ENCODE measurements at places on chromosomes 6 and 20.

- no peak for DNase-seq
Observed at GRCh38 chr6:155272353-155273232, 8.8 kb downstream of the CLDN20 start.

- no peak for DNase-seq
Observed at GRCh38 chr6:141700819-141701218, 431.9 kb upstream of the GJE1 start.

DNA sequence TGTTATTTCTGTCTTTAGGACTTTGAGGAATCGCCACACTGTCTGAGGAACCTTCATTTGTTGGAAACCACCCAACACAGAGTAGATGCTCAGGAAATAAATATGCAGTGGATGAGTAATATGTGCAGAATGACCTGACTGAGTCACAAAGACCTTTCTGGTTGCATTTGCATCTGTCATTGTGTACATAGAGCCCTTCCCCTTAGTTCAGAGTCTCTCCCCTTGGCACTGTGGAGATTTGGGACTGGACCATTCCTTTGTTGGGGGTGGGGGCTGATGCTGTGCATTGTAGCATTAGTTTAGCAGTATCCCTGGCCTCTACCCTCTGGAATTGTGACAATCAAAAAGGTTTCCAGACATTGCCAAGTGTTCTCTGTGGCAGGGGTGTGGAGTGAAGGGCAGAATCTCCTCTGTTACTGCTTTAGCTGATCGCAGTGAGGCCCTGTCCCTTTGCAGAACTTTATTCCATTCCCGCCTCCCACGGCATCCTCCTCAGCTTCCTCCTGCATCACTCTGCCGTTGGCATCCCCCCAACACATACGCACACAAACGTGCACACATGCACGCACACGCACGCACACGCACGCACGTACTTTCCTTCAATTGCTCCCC, 64.5 kb downstream of the EYA2 start:
- no peak for DNase-seq

GRCh38 chr6:160300076-160300695, 41.6 kb upstream of the SLC22A2 start:
- DNase-seq = no peak

DNA sequence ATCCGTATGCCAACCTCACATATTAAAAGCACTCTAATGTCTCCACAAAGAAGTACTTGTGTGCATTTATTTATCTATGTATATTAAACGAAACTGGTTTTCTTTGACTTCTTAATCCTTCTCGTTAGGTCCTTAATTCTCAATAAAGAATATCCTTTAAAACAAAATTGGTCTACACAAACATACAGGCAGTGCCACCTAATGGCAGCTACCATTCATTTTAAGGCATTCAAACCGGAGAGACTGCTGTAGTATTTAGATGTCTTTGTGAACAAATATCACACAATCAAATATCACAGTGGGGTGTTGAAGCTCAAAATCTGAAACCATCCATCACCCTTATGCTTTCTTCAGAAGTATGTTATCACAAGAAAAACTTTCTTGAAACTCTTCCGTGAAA, 96.6 kb upstream of the IRAK1BP1 start:
- DNase-seq = no peak

- DNase-seq = no peak
Observed at GRCh38 chr6:132866762-132867449, 52.5 kb downstream of the RPS12 start.

DNA sequence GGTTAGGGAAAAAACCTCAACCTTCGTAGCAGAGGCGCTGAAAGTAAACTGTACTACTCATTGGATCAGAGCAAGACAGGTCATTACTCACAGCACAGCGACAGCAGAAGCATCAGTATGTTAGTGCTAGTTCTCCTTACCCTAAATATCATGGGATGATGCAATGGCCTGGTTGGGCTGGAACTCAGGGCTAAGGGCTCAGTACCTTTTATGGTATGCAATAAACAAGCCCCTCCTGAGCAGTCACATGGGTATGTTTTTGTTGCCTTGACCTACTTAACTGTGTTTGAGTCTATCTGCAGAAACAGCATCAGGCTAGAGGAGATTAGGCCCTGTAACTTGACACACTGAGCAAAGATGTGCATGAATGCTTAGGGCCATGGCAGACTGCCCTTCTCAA, 369.4 kb upstream of the IMPG1 start:
- no peak for DNase-seq

DNA sequence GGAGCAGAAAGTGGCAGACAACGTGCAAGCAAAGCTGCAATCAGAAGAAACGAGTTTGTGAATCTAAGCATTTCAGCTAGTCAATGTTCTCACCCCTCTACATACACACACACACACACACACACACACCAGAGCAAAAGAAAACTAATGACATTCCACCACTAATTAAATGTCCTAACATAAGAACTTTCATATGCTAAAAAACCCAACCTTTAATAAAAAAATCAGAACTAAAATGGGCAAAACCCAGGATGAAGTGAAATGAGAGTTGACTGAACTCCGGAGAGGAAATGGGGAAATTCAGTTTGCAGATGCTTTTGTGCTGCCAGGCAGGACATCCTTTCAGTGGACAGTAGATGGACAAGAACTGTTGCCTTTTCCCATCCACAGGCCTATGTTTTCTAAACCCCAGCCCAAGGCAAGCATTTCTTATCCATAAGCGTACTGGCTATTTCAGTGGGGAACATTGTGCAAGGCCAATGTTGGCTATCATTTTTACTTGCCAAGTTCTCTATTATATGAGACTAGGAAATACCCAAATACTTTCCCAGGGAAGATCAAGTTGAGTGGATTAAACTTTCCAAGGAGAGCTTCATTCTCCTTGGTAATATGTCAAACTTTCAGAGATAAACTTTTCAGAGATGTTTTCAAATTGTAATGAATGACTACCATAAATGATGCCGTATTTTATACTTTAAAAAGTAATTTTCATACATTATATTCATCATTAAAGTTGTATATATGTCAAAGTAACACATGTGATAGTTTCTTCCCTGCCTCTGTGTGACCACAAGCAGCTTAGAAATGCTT, 27.3 kb downstream of the RIN2 start:
- no peak for DNase-seq

DNA sequence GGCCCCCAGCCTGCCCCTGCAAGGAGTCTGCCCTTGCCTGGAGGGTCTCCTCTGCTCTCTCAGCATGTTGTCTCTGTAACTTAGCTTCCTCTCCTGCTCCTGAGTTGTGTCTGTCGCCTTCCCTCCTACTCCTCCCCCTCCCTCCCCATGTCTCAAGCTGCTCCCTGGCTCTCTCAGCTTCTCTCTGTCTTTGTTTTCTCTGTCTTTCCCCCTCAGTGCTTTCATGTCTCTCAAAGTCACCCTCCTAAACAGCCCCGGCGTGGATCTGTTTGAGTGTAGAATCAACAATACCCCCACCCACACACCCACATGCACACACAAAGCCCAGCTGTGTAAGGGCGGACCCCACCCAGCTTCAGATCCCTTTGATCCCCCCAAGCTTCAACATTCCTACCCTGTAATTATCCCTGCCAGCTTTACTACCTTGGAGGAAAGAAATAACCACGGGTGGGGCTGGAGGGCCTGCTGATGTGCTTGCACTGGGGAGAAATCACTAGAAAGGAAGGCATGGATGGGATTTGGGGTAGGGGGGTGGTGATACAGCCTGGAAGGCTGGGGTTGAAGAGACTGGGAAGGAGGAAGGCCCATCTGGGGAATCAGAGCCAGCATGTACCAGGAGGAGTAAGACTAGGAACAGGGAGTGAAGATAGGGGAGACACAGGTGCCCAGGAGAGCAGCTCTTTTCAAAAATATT, 1.0 kb upstream of the LY6G6D start:
- DNase-seq = no peak

- DNase-seq = no peak
Observed at GRCh38 chr6:116969211-116969863, 92.3 kb downstream of the RFX6 start.

GRCh38 chr20:32391003-32391402, 32.9 kb downstream of the ASXL1 start:
- no peak for DNase-seq

- DNase-seq = peak; percentile 27
Observed at GRCh38 chr6:34189806-34190503, 44.1 kb upstream of the GRM4 start.

- DNase-seq = no peak
Observed at GRCh38 chr20:20877079-20877478, 164.6 kb upstream of the RALGAPA2 start.

- DNase-seq = no peak
Observed at GRCh38 chr20:11329271-11329670, 588.4 kb upstream of the BTBD3 start.

DNA sequence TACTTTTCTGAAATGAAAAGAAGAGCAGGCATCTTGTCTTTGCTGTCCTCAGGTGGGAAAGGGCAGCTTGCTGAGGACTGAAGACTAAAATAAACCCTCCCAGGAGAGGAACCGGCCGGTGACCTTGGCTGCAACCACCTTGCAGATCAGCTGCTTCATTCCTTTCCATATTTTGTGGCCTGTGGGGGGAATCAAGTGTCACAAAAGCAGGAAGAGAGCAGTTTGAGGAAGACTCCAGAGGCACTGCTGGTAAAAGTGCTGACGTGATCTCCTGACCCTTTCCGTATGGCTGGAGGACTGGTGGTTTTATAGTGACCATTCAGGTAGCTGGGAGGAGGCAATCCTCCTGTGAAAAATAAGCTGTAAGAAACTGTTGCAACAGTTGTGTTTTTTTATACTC, 157.0 kb downstream of the PLCB4 start:
- DNase-seq = no peak

- DNase-seq = no peak
Observed at GRCh38 chr20:24465159-24465558, 4.3 kb upstream of the SYNDIG1 start.

- no peak for DNase-seq
Observed at GRCh38 chr6:53431704-53432103, 83.0 kb upstream of the ELOVL5 start.

- DNase-seq = no peak
Observed at GRCh38 chr6:164166996-164167395, 752.5 kb downstream of the QKI start.

DNA sequence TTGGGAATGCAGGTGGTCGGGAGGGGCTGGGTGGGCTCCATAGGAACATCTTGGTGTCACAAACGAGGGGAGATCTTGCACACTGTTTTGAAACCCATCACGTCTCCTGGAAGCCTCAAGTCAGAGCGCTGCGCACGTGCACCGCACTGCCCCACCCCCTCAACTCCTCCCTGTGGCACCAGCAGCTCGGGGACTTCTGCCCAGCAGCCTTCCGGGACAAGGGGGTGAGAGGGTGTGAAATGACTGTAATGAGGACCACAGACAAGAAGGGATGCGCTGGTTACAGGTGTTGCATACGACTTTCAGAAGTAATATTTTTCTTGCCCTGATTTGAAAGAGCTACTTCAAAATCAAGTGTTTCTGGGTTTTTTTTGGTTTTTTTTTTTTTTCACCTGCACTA, 60.3 kb downstream of the FOXC1 start:
- DNase-seq = no peak

DNA sequence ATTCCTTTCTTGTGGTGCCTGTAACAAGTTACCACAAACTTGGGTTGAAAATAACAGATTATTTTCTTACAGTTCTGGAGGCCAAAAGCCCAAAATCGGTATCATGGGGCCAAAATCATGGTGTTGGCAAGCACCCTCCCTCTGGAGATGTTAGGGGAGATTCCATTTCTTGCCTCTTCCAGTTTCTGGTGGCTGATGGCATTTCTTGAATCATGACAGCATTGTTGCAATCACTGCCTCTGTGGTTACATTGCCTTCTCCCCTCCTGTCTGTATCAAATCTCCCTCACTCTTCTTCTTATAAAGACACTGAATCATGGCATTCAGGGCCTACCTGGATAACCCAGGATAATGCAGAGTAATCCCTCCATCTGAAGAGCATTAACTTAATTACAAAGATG, 17.9 kb upstream of the TENT5A start:
- DNase-seq = no peak

GRCh38 chr6:82902290-82902689, 163.4 kb downstream of the UBE3D start:
- DNase-seq = no peak

- DNase-seq = no peak
Observed at GRCh38 chr6:167341665-167342655, 17.1 kb downstream of the TTLL2 start.

DNA sequence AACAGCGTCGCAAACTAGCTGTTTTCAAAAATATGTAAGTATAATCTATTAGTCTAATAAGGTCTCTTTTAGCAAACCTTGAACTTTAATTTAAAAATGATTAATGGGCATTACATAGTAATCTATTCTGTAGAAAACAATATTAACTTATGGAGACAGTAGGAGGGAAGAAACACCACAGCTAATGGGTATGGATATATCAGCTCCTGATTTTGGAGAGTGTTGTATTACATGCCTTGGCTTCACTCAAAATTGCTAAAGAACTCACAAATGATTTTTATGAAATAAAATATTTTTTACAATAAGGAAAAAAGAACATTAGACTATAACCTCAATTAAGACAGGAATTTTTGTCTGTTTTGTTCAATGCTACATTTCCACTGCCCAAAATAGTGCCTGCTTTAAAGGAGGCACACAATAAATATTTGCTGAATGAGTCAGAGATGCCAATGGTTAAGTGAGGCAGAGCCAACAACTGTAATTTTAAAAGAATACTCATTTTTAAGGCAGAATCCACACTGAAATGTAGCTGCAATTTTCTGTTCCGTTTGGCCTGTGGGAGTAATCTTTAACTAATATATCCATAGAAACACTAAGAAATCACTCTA, 15.7 kb downstream of the ATG5 start:
- no peak for DNase-seq

GRCh38 chr6:75188221-75188925, 17.5 kb downstream of the COL12A1 start:
- no peak for DNase-seq

DNA sequence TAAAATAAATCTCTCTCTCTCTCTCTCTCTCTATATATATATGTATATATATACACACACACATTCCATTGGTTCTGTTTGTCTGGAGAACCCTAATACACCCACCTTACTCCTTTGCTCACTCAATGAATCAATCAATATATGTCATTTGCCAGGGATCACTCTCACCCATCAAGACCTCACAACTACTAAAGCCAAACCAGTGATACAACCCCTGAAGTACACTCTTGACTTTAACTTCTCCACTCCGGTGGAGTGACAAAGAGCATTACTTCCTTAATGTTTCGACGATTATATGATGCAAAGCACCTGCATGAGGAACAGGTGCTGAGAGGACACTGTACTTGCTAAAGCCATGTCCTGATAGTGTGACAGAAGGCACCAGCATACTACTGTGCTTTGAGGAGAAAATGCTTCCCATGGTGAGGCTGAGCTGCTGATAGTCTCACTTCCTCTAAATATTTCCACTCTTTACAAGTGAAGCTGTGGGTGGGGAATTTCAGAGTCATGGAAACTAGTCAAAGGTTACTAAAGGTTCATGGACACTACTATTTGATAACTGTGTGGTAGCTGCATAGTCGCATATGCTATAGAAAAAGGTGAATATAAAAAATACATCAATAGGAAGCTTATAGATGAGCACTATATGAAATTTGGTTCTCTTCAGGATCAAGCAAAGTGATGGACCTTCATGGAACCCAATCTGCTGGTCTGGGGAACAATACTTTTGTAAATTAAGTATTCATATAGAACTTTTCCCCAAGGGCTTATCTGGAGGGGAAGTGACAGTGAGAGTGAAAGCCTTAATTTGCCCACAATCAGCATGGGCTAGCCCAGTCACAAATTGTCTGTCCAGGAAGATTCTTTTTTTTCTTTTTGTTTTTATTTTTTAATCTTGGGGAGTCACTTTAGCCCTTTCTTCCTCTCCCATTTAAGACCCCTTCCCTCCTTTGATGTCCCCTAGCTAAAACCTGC, 141.9 kb upstream of the NEDD9 start:
- DNase-seq = no peak

GRCh38 chr20:57647006-57647932, 27.0 kb upstream of the ZBP1 start:
- no peak for DNase-seq

- DNase-seq = no peak
Observed at GRCh38 chr20:20204256-20204655, 151.9 kb downstream of the CFAP61 start.
